ENCODE measurements at places on chromosomes 4 and X.

DNA sequence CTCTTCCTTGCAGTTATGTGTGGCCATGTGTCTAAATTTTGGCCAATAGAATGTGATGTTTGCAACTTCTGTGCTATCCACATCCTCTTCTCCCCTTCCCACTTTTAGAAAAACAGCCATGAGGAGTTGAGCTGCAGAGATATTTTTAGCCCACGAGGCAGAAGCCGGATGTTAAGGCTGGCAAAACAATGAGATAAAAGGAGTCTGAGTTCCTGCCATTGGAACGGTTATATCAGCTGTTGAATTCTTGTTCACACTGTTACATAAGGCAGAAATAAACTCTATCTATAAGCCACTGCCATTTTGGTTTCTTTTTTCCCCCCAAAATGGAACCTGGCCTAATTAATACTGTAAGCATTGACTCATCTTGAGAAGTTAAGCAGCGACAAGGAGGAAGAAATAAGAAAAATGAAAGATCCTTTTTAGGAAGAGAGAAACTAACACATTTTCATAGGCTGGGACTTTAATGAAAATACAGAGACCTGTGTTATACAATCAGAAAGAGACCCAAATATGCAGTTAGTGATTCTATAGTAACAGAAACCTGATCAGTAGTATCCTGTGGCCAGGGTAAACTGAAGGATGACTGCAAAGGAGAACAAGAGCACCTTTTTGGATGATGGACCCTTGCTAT is 200.5 kb downstream of the INPP4B start:
- DNase-seq, result no peak

DNA sequence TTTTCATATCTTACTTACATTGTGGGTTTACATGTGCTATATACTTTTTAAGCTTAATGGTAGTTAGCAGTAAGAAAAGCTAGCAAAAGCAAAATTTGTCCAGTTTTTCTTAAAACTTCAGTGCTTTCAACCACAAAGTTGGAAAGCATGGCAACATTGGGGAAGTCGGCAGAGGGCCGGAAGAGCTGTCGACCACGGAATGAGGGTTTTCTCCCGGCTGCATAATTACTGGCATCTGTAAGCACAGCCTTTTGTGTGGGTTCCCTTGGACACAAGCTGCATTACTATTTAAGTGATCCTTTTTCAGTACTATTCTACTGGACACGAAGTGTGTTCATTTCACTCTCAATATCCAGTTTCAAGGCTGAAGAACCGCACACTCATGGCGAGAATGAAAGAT is 560.4 kb downstream of the ANKRD50 start:
- no peak for DNase-seq

GRCh38 chr4:23888421-23889319 is 1.2 kb downstream of the PPARGC1A start:
- DNase-seq, result no peak

- DNase-seq, result no peak
Observed at GRCh38 chr4:176784816-176785215, 7.9 kb downstream of the VEGFC start.

GRCh38 chr4:138875891-138876608 is 139.5 kb upstream of the NOCT start:
- no peak for DNase-seq

GRCh38 chr4:165610679-165611437 is 232.1 kb downstream of the CPE start:
- DNase-seq, result no peak

DNA sequence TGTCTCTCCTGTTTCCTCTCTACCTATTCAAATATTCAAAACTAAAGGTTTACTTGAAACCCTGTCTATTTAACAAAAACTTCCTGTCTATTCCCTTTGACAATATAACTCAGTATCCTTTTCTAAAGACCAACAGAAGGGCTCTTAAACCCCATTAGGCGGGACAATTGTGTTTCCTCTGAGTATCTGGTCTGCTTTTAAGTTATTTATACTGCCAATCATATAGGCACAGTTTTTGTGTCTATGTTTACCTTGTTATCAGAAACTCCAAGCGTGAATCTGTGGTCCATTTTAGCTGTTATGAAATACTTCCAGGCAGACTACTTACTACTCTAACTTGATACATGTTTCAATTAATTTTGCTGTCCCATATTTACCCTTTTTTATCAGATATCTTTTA is 350.0 kb upstream of the CTSO start:
- DNase-seq, result no peak

DNA sequence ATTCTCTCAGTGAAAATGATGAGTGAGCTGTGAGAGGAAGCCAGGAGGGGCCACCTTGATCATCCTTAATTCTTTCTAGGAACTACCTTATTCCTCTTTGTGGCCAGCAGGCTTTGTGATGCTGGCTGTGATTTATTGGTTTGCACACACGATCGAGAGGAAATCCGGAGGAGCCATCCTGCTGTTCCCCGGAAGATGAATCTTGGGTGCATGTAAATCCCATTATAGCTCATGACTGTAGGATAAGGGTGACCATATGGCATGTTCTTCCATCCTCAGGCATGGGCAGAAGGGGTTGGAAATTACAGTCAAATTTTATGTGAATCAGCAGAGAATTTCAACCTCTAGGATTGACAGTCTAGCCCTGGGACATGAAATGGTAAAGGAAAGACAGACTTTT is 254.5 kb downstream of the UNC5C start:
- no peak for DNase-seq

GRCh38 chr4:112196461-112196860 is 35.1 kb upstream of the AP1AR start:
- no peak for DNase-seq

- no peak for DNase-seq
Observed at GRCh38 chr4:117957571-117957970, 76.7 kb upstream of the NDST3 start.

DNA sequence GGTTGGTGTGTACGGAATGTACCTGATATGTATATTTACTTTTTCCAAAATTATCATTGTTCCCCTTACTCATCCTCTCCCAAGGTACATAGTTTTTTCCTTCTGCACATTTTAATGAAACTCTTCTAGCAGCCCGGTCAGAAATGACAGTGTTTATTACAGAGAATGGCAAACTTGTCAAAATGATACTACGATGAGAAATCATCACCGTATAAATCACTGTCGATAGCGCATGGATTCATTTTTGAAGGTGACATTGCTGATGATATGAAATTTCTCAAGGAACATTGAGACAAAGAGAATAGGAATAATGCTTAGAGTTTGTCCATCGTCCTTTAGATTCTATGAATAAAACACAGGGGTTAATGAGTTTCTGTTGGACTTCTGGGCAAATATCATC is 30.6 kb downstream of the FAM114A1 start:
- no peak for DNase-seq

- DNase-seq, result no peak
Observed at GRCh38 chrX:44152852-44153251, 179.7 kb upstream of the NDP start.

DNA sequence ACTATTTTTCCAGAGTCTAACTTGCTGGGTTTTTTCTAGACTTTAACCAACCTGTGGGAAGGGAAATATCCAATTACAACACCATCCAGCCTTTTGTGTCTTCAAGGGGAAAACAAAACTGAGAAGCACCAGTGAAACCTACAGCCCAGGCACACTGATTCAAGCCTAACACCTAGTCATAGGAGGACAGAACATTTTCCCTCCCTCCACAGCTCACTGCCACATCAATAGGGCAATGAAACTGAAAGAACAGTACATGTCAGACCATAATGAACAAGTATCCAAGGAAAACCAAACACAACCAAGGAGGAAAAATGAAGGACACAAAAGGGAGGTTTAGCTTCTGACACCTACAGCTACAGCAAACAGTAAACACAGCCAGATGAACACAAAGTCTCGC is 17.6 kb downstream of the MAGEA8 start:
- DNase-seq, result no peak
